ENCODE measurements at places on chromosomes 1 and 21. TPM values are rescaled to one million over a fixed set of nuclear protein-coding genes. Genes with fewer than 3 reads are reported as not detected.

Gene CLDN8
- total RNA-seq: not detected

Gene THEM5
- total RNA-seq: not detected

Gene C1orf185
- not detected for total RNA-seq

Gene KANK4
- total RNA-seq: 45.0 TPM

Gene DYNLT5
- total RNA-seq: 0.78 TPM

Gene PGLYRP4
- total RNA-seq: not detected

Gene HP1BP3
- 222 TPM for total RNA-seq

Gene RGS8
- not detected for total RNA-seq

Gene OR2L3
- 1.1 TPM for total RNA-seq

Gene OR2M4
- not detected for total RNA-seq

Gene BSND
- total RNA-seq: not detected

Measured in tibial nerve (tissue), 4 donors.